NCI-H526 (cell line): ENCODE measurements at places on chromosomes 5 and 9.

DNA sequence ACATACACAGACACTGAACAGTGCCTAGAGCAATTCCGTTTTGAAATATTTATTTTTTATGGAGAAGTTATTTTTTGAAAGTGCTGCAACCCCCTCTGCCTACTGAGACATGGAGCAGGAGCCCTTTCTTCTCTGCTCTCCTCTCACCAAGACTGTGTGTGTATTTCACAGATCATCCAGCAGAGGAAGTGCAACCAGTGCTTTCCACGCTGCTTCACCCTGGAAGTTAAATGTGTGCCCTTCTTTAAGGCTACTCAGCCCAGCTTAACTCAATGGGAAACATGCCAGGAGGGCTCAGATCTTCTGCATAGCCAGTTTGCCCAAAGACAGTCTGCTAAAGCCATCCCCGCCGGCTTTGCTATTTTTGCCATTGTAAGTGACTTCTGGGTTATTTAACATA is 606.3 kb downstream of the TLE1 start:
- DNase-seq = no peak

- DNase-seq = no peak
These were observed 4.3 kb upstream of the AFAP1L1 start for GRCh38 chr5:149267241-149267973.

GRCh38 chr9:71854811-71855210 is 56.2 kb downstream of the ABHD17B start:
- DNase-seq = peak; percentile 6

- no peak for DNase-seq
These were observed 175.2 kb upstream of the NREP start for GRCh38 chr5:111932199-111932598.

DNA sequence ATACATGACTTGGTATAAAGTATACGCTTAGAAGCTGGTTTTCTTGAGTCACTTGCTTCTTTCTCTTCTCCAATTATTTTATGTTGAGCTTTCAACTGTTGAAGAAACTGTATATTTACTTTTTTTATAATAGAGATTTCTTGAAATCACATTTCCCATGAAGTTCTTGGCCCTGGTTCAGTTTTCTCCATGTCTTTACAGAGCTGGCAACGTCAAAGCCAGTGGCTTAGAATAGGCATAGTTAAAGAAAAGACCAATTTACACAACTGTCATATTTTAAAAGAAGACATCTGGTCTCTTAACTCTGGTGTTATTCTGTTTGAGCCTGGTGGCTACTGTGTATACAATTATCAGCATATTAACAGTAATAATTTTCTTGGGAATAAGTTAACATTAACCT is 1249.3 kb downstream of the CDH12 start:
- DNase-seq = no peak

DNA sequence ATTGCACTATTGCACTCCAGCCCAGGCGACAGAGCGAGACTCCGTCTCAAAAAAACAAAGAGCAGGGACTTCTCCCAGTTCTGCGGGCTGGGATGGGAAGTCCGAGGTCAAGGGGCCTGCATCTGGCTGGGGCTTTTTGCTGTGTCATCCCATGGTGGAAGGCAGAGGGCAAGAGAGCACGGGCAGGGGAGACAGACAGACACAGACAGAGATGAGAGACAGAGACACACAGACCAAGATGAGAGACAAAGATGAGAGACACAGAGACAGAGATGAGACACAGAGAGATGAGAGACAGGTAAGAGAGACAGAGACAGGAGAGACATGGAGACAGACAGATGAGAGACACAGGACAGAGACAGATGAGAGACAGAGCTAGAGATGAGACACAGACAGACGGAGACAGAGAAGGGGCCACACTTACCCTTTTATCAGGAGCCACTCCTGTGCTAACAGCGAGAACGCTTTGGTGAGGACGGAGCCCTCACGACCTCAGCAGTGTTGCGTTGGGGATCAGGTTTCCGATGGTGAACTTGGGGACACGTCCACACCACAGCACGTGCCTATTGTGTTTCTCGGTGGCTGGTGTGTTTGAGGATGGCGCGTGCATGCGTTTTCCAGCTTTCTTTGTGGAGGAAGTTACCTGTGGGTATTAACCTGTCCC is 8.9 kb upstream of the TOR4A start:
- no peak for DNase-seq

DNA sequence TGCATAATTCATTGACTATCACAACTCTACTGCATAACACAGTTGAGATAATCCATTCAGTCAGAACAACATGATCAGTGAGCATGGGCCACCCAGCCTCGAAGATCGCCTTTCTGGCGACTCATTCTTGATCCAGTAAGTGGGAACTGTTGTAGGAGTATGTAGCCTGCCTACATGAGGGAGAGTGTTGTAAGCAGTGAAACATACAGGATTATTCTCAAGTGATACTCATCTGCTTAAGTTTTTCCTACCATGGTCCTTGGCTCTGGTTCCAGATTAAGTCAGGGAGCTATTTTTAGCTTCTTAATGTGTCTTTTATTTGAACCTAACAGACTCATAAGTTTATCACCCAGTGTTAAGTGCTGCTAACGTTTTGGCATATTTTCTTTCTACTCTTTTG is 44.0 kb downstream of the TNPO1 start:
- no peak for DNase-seq

GRCh38 chr5:141598391-141599345 is 20.1 kb downstream of the DIAPH1 start:
- no peak for DNase-seq

DNA sequence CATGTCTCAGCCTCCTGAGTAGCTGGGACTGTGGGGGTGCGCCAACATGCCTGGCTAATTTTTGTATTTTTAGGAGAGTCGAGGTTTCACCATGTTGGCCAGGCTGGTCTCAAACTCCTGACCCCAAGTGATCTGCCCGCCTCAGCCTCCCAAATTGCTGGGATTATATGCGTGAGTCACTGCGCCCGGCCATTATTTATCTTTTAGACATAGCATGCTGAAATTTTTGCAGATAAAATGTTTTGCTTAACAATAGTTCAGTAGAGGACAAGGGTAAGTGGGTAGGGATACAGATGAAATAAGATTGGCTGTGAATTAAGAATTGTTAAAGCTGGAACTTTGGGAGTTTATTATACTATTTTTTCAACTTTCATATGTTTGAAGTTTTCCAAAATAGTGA is 150.8 kb upstream of the GRHPR start:
- DNase-seq = no peak
